ENCODE measurements at places on chromosomes 6 and 20. TPM values are rescaled to one million over a fixed set of nuclear protein-coding genes. Genes with fewer than 3 reads are reported as not detected.

EBF4 gene
- total RNA-seq, result 9.6 TPM

ZNF76 gene
- 34.2 TPM for total RNA-seq

- DNase-seq, result no peak
Measured at GRCh38 chr20:1121429-1121828, 3.0 kb downstream of the PSMF1 start.

GRCh38 chr6:125831659-125832058 is 40.9 kb downstream of the NCOA7 start:
- DNase-seq, result no peak

ENPP4 gene
- total RNA-seq, result 5.9 TPM

ZSCAN26 gene
- total RNA-seq, result 22.8 TPM

GRCh38 chr20:24937579-24937978 is 11.5 kb upstream of the CST7 start:
- no peak for DNase-seq

COL9A3 gene
- 69.5 TPM for total RNA-seq

DNA sequence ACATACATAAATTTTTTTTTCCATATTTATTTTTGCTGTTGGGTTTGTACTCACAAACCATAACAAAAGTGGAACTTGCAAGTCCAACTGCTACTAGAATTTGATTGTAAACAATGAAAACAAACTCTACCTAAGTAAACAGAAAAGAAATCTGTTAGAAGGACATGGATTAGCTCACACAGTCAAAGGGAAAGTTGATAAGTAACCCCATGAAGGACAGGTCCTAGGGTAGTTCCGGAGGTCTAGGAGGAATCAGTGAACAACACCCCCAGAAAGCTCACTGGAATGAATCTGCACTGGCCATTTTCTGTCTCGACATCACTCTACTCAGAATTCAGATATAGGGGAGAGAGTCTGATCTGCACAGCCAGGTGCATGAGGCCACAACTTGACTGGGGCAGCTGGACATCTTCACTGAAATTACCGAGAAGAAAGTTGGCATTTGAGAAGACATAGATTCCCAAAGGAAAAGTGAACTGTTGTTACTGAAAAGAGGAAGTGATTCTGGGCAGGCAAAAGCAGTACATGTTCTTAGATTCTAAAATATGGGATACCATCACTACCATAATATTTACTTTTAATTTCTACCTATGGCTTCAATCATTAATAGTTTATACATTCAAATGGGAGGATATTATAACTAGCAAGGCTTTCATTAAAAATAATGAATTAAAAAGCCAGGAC is 76.4 kb downstream of the HMGN3 start:
- no peak for DNase-seq

DNA sequence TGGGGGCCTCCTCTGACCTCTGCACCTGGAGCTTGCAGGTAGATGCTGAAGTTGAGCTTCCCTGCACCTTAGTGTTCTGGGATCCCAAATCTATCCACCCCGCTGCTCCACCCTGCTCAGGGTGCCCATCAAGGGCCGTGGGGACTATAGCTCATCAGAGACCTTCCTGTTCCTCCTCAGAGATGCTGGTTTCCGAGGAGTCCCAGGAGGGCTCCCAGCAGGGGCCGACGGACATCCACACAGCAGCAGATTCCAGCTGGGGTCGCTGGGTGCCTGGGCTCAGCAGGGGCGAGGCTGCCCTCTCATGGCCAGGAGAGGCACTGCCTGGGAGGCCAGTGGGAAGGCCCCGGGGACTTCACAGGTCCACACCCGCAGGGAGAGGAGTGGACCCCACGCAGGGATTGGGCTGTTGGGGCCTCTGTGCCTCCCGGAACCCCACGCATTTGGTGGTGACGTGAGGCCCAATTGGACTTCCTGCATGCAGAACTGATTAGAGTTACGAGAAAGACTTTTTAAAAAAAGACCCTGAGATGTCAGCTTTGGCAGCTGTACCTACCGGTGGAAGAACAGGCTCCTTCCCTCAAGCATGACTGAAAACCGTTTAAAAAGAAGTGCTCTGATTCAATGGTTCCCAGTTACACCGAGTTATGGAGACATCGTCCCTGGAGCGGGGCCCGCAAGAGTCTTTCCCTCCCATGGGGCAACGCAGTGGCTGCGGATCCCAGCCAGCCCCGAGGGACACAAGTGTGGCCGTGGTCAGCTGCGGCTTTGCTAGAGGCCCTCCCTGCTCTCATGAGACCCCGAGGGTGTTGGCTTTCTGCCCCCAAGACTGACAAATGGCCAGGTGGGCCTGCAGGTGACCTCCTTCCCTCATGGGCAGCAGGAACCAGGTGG is 25.3 kb upstream of the SLCO4A1 start:
- DNase-seq, result peak; percentile 84

DNA sequence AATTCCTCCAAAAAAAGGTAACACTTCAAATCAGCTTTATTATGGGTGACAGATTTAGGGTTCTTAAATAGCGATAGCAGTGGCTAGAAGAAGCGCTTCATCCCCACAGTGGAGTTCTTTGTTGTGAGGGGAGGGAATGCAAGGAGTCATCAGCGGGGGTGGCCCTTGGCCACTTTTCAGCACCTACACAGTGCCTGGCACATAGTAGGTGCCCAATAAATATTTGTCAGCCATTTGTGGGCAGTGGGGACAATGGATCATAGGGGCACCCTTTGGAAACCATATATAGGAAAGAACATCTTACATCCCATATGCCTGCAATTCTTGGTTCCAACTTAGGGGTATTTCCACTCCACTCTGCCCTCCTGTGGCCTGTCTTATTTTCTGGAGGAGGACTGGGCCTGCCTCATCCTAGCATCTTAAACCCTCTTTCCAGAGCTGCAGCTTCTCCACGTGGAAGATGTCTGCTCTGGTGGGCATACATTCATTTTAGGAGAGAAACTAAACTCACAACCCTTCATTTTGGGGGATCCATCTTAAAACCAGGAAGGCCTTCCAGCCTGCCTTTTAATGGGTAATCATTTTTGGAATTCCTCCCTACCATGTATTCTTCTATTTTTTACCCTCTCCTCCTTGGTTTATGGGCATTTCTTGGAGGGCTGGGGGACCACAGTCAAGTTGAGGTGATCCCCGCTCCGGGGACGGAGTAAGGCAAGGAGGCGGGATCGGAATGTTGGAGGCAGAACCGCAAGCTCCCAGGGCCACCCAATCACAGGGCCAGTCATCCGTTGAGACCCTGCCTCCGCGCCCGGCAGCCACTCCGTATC is 2.6 kb upstream of the GPSM3 start:
- DNase-seq, result peak; percentile 54

- DNase-seq, result no peak
Measured at GRCh38 chr6:117481926-117482239, 591 bp upstream of the DCBLD1 start.

BPIFA1 gene
- total RNA-seq, result not detected

- peak; percentile 100 for DNase-seq
Measured at GRCh38 chr6:165834613-165835259, 171.7 kb upstream of the PDE10A start.

MLN gene
- total RNA-seq, result not detected

TP53INP2 gene
- 12.2 TPM for total RNA-seq

- no peak for DNase-seq
Measured at GRCh38 chr6:4264601-4265000, 129.2 kb upstream of the ECI2 start.

- no peak for DNase-seq
Measured at GRCh38 chr6:144654506-144654905, 369.4 kb downstream of the UTRN start.
